Activated CD8-positive, alpha-beta memory T cell treated with anti-CD3 and anti-CD28 coated beads for 1 hour (primary cell): ENCODE measurements at places on chromosomes 3 and 15.

GRCh38 chr3:13197281-13197680, 124.1 kb upstream of the IQSEC1 start:
- no peak for DNase-seq

DNA sequence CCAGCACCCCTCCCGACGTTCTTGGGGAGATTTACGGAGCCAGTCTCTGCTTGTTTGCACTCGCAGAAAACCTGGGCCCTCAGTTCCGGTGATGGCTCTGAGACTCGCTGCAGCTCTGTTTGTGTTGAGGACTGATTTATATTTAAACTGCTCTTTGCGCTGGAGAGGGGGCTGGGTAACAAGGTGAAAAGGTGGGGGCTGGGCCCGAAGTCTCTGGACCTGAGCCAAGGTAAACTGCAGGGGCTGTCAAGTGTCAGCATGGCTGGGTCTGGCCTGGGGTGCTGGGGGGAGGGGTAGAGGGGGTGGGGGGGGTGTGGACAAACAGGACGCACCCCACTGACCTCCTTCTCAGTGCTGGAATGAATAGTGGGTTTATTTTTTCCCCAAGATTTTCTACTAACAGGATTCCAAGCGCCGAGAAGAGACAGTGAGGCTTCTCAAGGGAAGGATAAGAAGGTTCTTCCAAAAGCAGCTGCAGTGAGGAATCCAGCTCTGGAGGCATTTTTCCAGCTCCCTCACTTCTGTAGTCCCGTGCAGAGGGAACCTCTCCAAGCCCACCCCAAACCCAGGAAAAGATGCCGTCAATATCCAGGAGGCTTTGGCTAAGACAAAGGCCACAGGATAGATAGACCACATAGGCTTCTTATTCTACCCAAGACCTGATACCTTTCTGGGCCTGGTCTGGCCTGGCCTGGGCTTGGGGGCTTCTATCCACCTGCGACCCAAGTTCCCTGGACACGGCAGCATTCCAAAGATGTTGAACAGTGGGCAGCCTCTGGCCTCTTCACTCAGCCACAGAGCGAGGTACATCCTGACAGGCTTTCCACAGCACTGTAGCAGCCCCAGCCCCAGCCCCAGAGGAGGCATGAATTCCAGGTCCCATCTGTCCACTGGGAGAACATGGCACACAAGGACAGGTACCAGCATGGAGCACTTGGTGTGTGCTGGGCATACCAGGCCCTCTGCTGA, 938 bp upstream of the SLCO2A1 start:
- no peak for DNase-seq

DNA sequence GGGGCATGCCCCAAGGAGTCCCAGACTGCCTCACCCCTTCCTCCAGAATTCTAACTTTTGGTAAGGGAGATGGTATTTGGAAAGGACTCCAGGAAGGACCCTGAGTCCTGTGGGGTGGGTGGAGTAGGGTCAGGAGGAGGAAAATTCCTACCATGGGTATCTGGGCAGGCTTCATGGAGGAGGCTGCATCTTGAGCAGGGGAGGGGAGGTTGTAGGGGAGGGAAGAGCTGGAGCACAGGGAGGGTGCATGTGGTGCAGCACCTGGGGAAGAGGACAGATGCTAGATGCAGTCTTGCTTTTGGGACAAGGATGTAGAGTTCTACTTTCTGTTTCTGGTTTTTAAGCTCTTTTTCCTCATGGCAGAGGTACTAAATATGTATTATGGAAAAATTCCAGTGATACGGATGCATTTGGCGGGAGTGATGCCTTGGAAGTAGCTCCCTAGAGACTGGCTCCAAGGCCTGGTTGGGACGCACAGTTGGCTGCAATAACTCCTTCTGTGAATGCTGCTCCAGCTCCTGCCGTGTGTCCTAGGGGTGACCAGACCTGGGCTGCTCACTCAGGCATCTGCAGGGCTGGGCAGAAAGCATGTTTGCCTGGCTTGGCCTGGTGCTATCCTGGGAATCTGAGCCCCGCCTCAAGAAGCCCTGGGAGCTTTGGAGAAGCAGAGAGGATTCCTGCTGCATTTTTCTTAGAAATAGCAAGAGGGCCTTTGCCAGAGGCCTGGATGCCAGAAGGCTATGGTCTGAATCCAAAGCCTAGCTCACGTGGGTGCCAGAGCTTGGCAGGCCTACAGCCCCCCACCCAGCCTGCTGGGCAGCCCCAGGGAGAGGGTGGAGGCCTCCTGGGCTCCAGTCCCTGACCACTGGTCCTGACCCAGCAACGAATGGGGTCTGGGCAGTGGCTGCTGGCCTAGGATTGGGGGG, 10.1 kb downstream of the SEMA3F start:
- no peak for DNase-seq

DNA sequence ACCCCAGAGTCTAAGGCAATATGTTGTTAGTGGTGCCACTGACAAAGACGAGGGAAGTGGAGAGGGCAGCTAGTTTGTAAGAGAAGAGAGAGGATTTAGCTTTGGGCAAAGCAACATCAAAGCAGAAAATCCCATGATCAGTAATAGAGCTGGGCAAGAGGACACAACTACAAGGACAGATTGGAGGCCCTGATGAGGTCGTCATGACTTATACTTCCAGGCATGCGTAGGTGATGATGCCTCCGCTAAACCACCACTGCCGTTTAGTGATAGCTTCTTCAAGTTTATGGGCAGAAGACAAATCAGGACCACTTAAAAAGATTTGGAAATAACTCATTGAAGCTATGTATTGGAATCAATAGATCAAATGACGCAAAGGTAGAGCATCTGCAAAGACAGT, 2.6 kb downstream of the HRG start:
- DNase-seq = no peak

GRCh38 chr3:132659365-132660051, at the start of gene ACAD11:
ACAD11 (minus strand) TSS chr3:132659809; CDS start chr3:132659751, 58 bp downstream.
- no peak for DNase-seq

- no peak for DNase-seq
Measured at GRCh38 chr3:150372722-150373121, 35.4 kb upstream of the TSC22D2 start.

GRCh38 chr3:150248116-150248887, 159.8 kb upstream of the TSC22D2 start:
- no peak for DNase-seq

DNA sequence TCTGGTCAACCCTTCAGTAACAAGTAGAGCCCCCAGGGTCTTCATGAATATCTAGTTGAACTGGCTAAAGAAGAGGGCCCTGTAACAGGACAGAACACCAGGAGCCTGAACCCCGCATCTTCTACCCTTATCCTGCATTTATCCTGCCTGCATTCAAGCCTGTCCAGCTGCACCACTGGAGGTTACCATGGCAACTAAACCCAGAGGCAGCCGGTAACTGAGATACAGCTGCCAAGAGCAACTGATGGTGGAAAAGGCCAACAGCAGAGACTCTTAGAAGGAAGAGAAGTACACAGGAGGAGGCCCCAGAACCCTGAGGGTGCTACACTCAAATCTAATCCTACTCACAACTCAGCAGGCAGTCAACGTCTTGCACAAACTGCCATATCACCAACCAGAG, 3.7 kb upstream of the PRKAR2A start:
- no peak for DNase-seq

GRCh38 chr15:27249760-27250109, 278.8 kb downstream of the GABRG3 start:
- DNase-seq = no peak

DNA sequence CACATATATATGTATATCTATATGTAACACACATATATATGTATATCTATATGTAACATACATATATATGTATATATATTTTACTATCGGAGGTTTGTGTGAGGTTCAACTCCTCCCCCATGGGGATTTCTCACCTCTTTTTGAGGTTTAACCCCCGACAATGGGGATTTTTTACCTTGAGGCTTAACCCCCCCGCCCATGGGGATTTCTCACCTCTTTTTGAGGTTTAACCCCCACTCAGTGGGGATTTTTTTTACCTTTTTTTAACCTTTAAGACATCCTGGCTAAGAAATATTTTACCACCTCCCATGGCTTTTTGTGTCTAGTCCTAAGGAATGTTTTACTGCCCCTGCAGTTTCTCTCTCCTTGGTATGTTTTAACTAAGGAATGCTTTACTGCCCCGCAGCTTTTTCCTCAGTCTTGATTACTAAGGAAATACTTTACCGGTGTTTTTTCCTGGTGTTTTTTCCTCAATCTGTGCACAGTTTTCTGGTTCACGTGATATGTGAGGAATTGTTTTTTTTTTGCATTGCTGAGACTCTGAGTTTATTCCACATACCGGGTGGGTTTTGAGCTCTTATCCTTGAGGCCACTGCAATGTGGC, 185.2 kb downstream of the KLF13 start:
- DNase-seq = peak; percentile 7
